ENCODE measurements at places on chromosomes 11 and 22. TPM values are rescaled to one million over a fixed set of nuclear protein-coding genes. Genes with fewer than 3 reads are reported as not detected.

PYGM gene
- 0.69 TPM for polyA plus RNA-seq

RIC3 gene
- 66.1 TPM for polyA plus RNA-seq

AMOTL1 gene
- 0.14 TPM for polyA plus RNA-seq

SLC25A18 gene
- 0.86 TPM for polyA plus RNA-seq

HBB gene
- 131 TPM for polyA plus RNA-seq

GAL3ST3 gene
- polyA plus RNA-seq: 8.7 TPM

KREMEN1 gene
- polyA plus RNA-seq: 0.73 TPM

SLC37A2 gene
- not detected for polyA plus RNA-seq

TMA7B gene
- not detected for polyA plus RNA-seq

OTOG gene
- polyA plus RNA-seq: not detected

CARD16 gene
- polyA plus RNA-seq: 9.0 TPM

CNTF gene
- polyA plus RNA-seq: not detected

PRR33 gene
- polyA plus RNA-seq: not detected

ANO3 gene
- polyA plus RNA-seq: 6.2 TPM

GLYATL1 gene
- polyA plus RNA-seq: not detected

FGF4 gene
- polyA plus RNA-seq: not detected

DERL3 gene
- polyA plus RNA-seq: 2.5 TPM

TECTA gene
- polyA plus RNA-seq: 1.2 TPM

YWHAH gene
- polyA plus RNA-seq: 3,631 TPM

NXPE1 gene
- polyA plus RNA-seq: not detected

E2F8 gene
- not detected for polyA plus RNA-seq

PNPLA5 gene
- not detected for polyA plus RNA-seq

BARX2 gene
- polyA plus RNA-seq: 0.27 TPM

CHCHD10 gene
- polyA plus RNA-seq: 429 TPM

ST3GAL4 gene
- 0.38 TPM for polyA plus RNA-seq

NDUFS8 gene
- polyA plus RNA-seq: 119 TPM

OR10G4 gene
- polyA plus RNA-seq: not detected

YPEL1 gene
- polyA plus RNA-seq: 2.1 TPM

TNNT3 gene
- polyA plus RNA-seq: not detected

APOA1 gene
- polyA plus RNA-seq: 12.6 TPM

AP2A2 gene
- 35.2 TPM for polyA plus RNA-seq

CCDC73 gene
- polyA plus RNA-seq: 0.91 TPM

KRTAP5-8 gene
- not detected for polyA plus RNA-seq

TRIM48 gene
- polyA plus RNA-seq: not detected

CPSF7 gene
- 7.9 TPM for polyA plus RNA-seq

SLC7A4 gene
- polyA plus RNA-seq: not detected

KRTAP5-2 gene
- not detected for polyA plus RNA-seq

ALDH3B1 gene
- polyA plus RNA-seq: 0.11 TPM

CDC42BPG gene
- not detected for polyA plus RNA-seq

OR51I1 gene
- polyA plus RNA-seq: not detected

NRIP3 gene
- 14.6 TPM for polyA plus RNA-seq

CCDC116 gene
- not detected for polyA plus RNA-seq

TMEM123 gene
- 11.8 TPM for polyA plus RNA-seq

GLYAT gene
- polyA plus RNA-seq: not detected

FDX1 gene
- 21.5 TPM for polyA plus RNA-seq

OR5W2 gene
- not detected for polyA plus RNA-seq

ACR gene
- polyA plus RNA-seq: not detected

MIAT gene
- 20.1 TPM for polyA plus RNA-seq

SNX19 gene
- polyA plus RNA-seq: 10.9 TPM

MICALL1 gene
- polyA plus RNA-seq: not detected

BDNF gene
- 0.91 TPM for polyA plus RNA-seq

Measured in Purkinje cell (primary cell).